ENCODE measurements at places on chromosomes 5 and 9. TPM values are rescaled to one million over a fixed set of nuclear protein-coding genes. Genes with fewer than 3 reads are reported as not detected.

The PAEP gene
- total RNA-seq, result 0.41 TPM

The RPP25L gene
- total RNA-seq, result 43.4 TPM

The SLC27A6 gene
- total RNA-seq, result not detected

The ZBTB5 gene
- 7.3 TPM for total RNA-seq

The SAXO1 gene
- not detected for total RNA-seq

The PCDHGA10 gene
- total RNA-seq, result not detected

The WNT8A gene
- total RNA-seq, result not detected

The OR1Q1 gene
- not detected for total RNA-seq

The NDFIP1 gene
- total RNA-seq, result 53.6 TPM

The C8G gene
- total RNA-seq, result 1.6 TPM

The CLTB gene
- total RNA-seq, result 133 TPM

The TLE1 gene
- 96.8 TPM for total RNA-seq

The INSL6 gene
- total RNA-seq, result not detected

The TMEM167A gene
- 78.1 TPM for total RNA-seq

The PCDHGC5 gene
- total RNA-seq, result 0.06 TPM

The MUSK gene
- total RNA-seq, result not detected

The BTNL9 gene
- total RNA-seq, result 1.0 TPM

The CCDC183 gene
- 0.15 TPM for total RNA-seq

The PFN3 gene
- total RNA-seq, result not detected

The DBH gene
- not detected for total RNA-seq

The DIPK1B gene
- 9.4 TPM for total RNA-seq

The ADAMTS16 gene
- total RNA-seq, result 1.8 TPM

The FBLL1 gene
- total RNA-seq, result 0.19 TPM

The FOXD4L4 gene
- 0.07 TPM for total RNA-seq

The ANGPTL2 gene
- total RNA-seq, result not detected

The ENTR1 gene
- total RNA-seq, result 73.4 TPM

The PIP5K1B gene
- total RNA-seq, result not detected

The SV2C gene
- total RNA-seq, result not detected
